WTC11 (cell line): ENCODE measurements at places on chromosomes 1 and 21. TPM values are rescaled to one million over a fixed set of nuclear protein-coding genes. Genes with fewer than 3 reads are reported as not detected.

The INSRR gene
- 0.05 to 0.11 TPM in 2 of 3 replicates, not detected in the other for total RNA-seq

DNA sequence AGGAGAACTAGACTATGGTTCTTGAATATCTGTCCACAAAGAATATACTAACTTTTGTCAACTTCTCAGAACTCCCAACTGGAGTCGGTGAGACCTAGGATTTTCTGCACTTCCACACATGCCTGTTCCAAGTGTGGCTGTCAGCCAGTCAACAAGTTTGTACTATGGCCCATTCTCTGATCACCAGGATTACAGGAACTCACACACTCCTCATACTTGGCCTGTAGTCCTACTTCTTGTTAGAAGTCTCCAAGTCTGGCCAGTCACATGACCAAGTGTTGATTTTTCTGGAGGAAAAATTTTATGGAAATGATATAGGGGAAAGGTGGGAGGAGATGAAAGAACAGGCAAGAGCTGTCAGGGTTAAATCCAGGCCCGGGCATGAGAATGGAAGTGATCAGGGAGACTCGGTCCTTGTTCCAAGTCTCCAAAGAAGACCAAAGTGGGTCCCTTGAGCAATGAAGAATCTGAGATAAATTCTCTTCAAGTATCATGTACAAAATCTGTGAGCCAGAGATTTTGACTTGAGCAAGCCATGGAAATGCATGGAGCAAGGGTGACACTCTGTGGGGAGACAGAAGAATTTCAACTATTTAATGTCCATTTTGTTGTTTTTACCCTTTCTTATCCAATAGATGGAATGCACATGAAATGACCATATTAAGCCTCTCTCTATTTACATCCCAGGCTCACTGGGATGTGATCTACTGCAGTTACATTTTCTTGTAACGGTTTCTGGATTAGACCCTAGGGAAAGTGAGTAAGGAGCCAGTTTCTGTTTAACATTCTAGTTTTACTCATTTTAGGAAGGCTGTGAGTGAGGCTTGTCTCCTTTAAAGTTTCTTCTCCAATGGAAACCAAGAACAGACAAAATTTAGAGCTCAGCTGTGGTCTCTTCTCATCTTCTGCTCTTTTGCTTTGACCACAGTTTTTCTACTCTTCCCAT, 320.9 kb downstream of the ASTN1 start:
- H3K4me1 ChIP-seq: peaks cover 22% of the 10 kb centered on the region
- no peak overlapping the region for H3K4me3 ChIP-seq
- no peaks in the 10 kb centered on the region for H3K27me3 ChIP-seq
- H3K27ac ChIP-seq: no peak overlapping the region
- no peaks in the 10 kb centered on the region for H3K36me3 ChIP-seq

DNA sequence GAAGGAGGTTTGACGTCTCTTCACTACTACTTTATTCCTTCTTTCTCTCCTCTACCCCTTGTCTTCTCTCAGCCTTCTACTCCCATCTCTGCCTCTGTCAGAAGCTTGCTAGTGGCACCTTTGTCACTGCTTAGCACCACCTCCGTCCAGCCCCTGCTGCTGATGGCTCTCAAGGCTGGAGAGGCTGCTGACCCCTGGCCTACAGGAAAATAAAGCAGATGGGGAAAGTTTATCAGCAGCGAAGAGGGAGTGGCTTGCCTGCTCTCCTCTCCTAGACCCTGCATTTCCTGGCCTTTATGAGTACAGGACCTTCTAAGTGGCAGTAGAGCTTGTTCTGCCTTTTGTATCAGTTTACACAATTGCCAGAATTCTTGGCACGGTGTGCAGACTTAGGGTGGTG, 27.0 kb downstream of the PROX1 start:
- H3K36me3 ChIP-seq: no peaks in the 10 kb centered on the region
- no peak overlapping the region; the same call in 1 of the 2 replicates for H3K27ac ChIP-seq
- H3K4me1 ChIP-seq: peaks cover 35% of the 10 kb centered on the region
- no peak overlapping the region for H3K4me3 ChIP-seq

GRCh38 chr1:154344977-154345837, 19.9 kb downstream of the ATP8B2 start:
- peak; percentile 83 for DNase-seq
- no peak overlapping the region for H3K4me3 ChIP-seq
- no peak overlapping the region for H3K27ac ChIP-seq
- H3K27me3 ChIP-seq: no peaks in the 10 kb centered on the region

GRCh38 chr1:51907079-51907702, 28.7 kb upstream of the NRDC start:
- H3K4me3 ChIP-seq: no peak overlapping the region
- no peaks in the 10 kb centered on the region for H3K27me3 ChIP-seq
- peaks cover 23% of the 10 kb centered on the region for H3K4me1 ChIP-seq
- peaks cover 14% of the 10 kb centered on the region for H3K36me3 ChIP-seq

The RPE65 gene
- total RNA-seq: not detected in 3 replicates

The GPR153 gene
- total RNA-seq: 13.4 to 14.8 TPM (median 14.6 TPM) in 3 replicates

The CNKSR1 gene
- 18.0 to 20.5 TPM (median 19.7 TPM) in 3 replicates for total RNA-seq

The NBPF4 gene
- not detected in 3 replicates for total RNA-seq

The AMPD1 gene
- total RNA-seq: not detected in 3 replicates

The PLA2G2F gene
- not detected in 3 replicates for total RNA-seq

DNA sequence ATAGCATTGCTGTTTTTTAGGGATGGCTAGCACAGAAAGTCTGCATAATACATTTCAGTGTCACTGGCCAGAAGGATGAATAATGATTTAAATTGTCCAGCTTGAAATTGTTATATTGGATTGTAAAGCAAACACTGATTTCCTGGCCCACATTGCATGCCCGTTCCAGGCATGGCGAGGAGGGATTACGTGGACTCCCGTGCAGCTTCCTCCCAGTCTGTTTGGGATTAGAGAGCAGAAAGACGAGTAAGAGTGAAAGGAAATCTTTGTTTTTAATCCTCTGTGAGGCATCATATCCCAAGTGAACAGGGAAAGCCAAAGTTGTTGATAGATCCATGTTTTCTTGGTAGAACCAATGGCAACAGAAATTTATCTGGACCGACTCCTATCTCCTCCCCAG, 8.4 kb downstream of the TRIM58 start:
- H3K27me3 ChIP-seq: no peaks in the 10 kb centered on the region
- no peak for DNase-seq
- H3K4me1 ChIP-seq: no peaks in the 10 kb centered on the region
- peaks cover 30% of the 10 kb centered on the region for H3K36me3 ChIP-seq
- H3K27ac ChIP-seq: no peak overlapping the region

GRCh38 chr1:184891440-184891839, 82.9 kb downstream of the NIBAN1 start:
- H3K4me1 ChIP-seq: peaks cover 1% of the 10 kb centered on the region
- no peaks in the 10 kb centered on the region for H3K36me3 ChIP-seq
- no peak overlapping the region for H3K4me3 ChIP-seq

- H3K4me1 ChIP-seq: peaks cover 28% of the 10 kb centered on the region
- H3K27ac ChIP-seq: peak overlapping the region; percentile 19; the same call in 1 of the 2 replicates
- no peaks in the 10 kb centered on the region for H3K27me3 ChIP-seq
- DNase-seq: no peak
- H3K4me3 ChIP-seq: no peak overlapping the region
These were observed 214.9 kb upstream of the L1TD1 start for GRCh38 chr1:61979729-61980128.

The OR2L13 gene
- total RNA-seq: not detected in 3 replicates

GRCh38 chr1:169538998-169539871, 47.0 kb downstream of the F5 start:
- DNase-seq: no peak
- H3K27ac ChIP-seq: no peak overlapping the region
- no peaks in the 10 kb centered on the region; the same call in 1 of the 2 replicates for H3K27me3 ChIP-seq

GRCh38 chr1:222275001-222275728, 272.7 kb downstream of the HHIPL2 start:
- no peak for DNase-seq
- no peaks in the 10 kb centered on the region for H3K36me3 ChIP-seq
- no peaks in the 10 kb centered on the region for H3K27me3 ChIP-seq
- no peak overlapping the region for H3K4me3 ChIP-seq
- H3K27ac ChIP-seq: no peak overlapping the region
- no peaks in the 10 kb centered on the region for H3K4me1 ChIP-seq

GRCh38 chr1:1080122-1080757, 6.1 kb upstream of the RNF223 start:
- H3K36me3 ChIP-seq: no peaks in the 10 kb centered on the region
- no peaks in the 10 kb centered on the region for H3K4me1 ChIP-seq
- DNase-seq: peak; percentile 76

The INTS3 gene
- total RNA-seq: 66.8 to 71.3 TPM (median 70.5 TPM) in 3 replicates

The CIART gene
- 7.8 to 10.5 TPM (median 8.1 TPM) in 3 replicates for total RNA-seq

GRCh38 chr21:36718951-36719501, 20.1 kb downstream of the SIM2 start:
- peaks cover 15% of the 10 kb centered on the region for H3K4me1 ChIP-seq
- H3K36me3 ChIP-seq: no peaks in the 10 kb centered on the region
- H3K27ac ChIP-seq: no peak overlapping the region
